DMS153 (cell line): ENCODE measurements at places on chromosomes 1 and 21.

DNA sequence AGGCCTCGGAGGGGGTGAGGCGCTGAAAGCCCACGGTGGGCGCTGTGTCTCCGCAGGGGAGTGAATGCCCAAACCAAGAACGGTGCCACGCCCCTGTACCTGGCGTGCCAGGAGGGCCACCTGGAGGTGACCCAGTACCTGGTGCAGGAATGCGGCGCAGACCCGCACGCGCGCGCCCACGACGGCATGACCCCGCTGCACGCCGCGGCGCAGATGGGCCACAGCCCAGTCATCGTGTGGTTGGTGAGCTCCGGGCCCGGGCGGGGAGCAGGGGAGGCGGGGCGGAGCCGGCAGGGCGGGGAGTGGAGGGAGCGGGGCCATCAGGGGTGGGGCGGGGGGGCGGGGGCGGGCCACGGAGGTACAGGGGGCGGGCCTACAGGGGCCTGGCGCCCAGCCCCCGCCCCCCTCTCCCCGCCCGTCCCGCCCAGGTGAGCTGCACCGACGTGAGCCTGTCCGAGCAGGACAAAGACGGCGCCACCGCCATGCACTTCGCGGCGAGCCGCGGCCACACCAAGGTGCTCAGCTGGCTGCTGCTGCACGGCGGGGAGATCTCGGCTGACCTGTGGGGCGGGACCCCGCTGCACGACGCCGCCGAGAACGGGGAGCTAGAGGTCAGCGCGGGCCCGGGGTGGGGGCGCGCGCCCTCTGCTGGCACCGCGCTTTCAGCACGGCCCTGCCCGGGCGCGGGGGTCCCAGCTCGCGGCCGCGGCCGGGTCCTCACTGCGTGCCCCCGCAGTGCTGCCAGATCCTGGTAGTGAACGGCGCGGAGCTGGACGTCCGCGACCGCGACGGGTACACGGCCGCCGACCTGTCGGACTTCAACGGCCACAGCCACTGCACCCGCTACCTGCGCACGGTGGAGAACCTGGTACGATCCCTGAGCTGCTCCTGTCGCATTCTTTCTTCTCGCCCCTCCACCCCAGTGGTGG, 15.9 kb downstream of the ESPN start:
- DNase-seq, result no peak

- no peak for DNase-seq
These were observed 55.3 kb downstream of the NDUFS5 start for GRCh38 chr1:39081271-39082009.

- DNase-seq, result peak; percentile 44
These were observed 4.5 kb downstream of the KCNJ9 start for GRCh38 chr1:160085686-160086455.

- DNase-seq, result no peak
These were observed 130.3 kb upstream of the MAGI3 start for GRCh38 chr1:113259988-113260387.

DNA sequence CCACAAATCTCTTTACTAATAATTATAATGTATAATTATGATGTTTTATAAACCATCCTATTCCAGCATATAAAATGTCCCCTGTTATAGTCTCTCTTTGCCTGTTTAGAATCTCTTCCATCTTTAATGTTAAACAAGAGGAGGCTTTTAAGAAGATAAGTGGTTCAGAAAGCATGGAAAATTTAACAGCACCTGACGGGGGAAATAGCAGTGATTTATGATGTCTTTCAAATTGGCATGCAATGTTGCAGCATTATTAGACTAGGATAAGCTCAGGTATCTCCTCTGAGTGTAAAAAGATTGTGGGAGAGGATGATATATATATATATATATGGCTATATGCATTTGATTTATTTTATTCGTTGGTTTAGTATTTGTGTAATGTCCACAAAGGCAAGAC, 24.4 kb downstream of the GIPC2 start:
- no peak for DNase-seq
